ENCODE measurements at places on chromosomes 7 and 10.

- peak; percentile 41 for DNase-seq
These were observed 71.7 kb downstream of the ICA1 start for GRCh38 chr7:8190119-8190895.

GRCh38 chr10:34653530-34653929 is 161.6 kb downstream of the PARD3 start:
- DNase-seq = no peak

- DNase-seq = no peak
These were observed 37.1 kb downstream of the POLL start for GRCh38 chr10:101550965-101551364.

GRCh38 chr7:37740398-37740797 is 56.8 kb downstream of the GPR141 start:
- no peak for DNase-seq

DNA sequence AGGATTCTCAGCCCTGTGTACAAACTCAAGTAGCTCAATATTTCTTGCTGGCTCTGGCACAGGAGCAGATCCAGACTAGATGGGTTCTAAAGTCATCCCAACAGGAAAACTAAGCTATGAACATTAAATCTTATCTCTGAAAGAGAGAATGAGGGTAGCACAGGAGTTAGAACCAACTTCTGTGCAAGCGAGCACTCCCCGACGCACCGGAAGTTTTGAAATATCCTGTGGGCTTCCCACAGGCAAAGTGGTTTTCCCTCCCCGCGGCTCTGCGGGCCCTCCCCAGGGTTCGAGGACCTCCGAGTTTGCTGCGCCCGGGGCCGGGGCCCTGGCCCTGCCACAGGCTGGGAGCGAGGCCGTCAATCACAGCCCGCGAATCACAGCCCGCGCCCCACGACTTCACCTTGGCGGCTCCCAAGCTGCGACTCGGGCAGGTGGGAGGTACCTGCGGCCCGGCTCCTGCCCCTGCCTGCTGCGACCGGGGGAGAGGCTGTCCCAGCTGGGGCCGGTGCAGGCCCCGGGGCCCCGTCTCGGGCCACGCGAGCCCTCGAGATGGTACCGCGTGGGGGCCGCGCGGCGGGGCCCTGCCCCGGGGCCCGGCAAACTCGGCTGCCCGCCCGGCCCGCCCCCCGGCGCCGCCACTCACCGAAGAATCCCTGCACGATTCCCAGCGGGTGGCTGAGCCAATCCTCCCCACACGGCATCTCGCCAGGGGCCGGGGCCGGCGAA is 598 bp downstream of the MCMBP start:
- DNase-seq = peak; percentile 48

- DNase-seq = no peak
These were observed 49.5 kb upstream of the ZPBP start for GRCh38 chr7:50142425-50143017.

- no peak for DNase-seq
These were observed 62.7 kb upstream of the IGFBP3 start for GRCh38 chr7:45983720-45984255.

DNA sequence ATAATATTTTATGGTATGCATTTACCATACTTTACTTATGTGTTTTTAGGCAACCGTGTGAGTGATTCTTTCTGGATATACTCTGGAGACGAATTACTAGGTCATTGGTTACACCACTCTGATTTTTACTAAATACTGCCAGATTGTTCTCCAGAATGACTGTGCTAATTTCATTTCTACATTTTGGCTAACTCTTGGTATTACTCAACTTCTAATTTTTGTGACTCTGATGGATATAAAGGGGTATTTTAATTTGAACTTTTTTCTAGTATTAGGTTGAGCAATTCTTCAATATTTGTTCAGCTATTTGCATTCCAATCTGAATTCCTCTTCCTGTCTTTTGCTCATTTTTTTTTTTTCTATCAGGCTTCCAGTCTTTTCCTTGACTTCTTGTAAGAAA is 223.6 kb downstream of the MDFIC start:
- DNase-seq = no peak

GRCh38 chr7:3897430-3898372 is 596.6 kb downstream of the SDK1 start:
- DNase-seq = peak; percentile 22

GRCh38 chr7:17021205-17021604 is 139.4 kb upstream of the AGR3 start:
- DNase-seq = no peak

GRCh38 chr7:143305423-143306070 is 10.4 kb upstream of the CLCN1 start:
- DNase-seq = peak; percentile 72

DNA sequence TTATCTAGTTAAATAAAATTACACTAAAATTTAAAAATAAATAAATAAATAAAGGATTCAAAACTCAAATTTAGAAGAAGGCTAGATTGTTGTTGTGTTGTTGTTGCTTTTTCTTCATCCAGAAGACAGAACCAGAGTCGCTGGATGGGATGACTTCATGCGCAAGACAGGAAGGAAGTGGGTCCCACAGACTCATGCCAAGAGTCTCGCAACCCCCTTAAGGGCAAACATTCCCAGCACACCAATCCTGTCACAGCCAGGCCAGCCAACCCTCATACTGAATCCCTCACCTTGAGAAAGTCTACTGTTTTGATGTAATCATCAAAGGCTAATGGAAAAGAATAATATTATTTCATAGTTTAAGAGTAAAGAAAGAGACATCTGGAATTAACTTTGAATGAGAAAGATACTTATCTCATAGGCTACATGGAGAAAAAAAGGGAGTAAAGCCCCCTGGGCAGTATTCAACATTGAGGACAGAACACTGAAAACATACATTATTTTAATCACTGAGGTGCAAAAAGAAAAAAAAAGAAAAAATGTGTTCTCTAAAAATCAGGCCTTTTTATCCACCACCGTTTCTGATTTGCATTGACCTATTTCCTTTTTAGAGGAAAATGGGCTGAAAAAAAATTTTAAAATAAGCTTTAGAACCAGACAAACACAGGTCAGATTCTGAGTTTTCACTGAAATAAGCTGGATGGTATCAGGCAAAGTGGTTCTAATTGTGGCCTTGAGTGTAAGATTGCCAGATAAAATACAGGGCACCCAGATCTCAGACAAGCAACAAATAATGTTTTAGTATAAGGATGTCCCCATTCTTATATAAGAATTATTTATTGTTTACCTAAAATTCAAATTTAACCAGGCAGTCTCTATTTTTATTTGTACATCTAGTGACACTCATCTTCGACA is 826.5 kb downstream of the TNS3 start:
- no peak for DNase-seq

- DNase-seq = no peak
These were observed 95.8 kb downstream of the CAMK1D start for GRCh38 chr10:12444981-12445700.

- no peak for DNase-seq
These were observed 160.6 kb downstream of the FGFR2 start for GRCh38 chr10:121437596-121437995.

DNA sequence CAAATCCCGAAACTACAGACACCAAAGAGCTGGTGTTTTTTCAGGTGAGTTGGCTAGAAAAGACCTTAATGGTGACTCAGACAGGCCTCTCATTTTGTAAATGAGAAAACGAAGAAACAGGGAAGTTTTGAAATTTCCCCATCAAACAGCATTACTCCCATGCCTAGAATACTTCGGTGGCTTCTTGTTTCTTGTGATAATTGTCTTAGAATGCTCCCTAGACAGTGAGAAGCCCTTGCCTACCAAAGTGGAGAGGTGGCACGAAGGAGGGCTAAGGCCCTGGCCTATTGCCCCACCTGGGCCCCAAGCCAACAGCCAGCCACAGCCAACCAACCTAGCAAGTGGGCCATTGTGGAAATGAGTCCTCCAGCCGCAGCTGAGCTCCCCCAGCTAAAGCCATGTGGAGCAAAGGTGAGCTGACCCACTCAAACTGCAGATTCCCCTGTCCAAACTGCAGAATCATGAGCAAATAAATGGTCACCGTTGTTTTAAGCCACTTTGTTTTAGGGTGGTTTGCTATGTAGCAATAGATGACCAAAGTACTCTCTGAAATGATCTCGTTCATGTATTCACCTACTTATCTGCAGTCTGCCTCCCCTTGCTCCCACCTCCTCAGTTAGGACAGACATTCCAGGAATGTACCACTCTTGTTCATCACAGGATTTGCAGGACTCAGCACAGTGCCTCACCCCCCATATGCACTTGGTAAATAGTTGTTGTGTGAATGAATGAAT is 97.7 kb upstream of the FGFR2 start:
- DNase-seq = no peak

- no peak for DNase-seq
These were observed 1.1 kb downstream of the RSU1 start for GRCh38 chr10:16816171-16816570.

- no peak for DNase-seq
These were observed 327.5 kb upstream of the PHF14 start for GRCh38 chr7:10646194-10646593.

GRCh38 chr10:17059197-17059688 is 70.4 kb downstream of the CUBN start:
- no peak for DNase-seq

- no peak for DNase-seq
These were observed 2.6 kb upstream of the GATA3 start for GRCh38 chr10:8051851-8052257.

GRCh38 chr7:101273206-101273605 is 28.3 kb upstream of the FIS1 start:
- DNase-seq = no peak

DNA sequence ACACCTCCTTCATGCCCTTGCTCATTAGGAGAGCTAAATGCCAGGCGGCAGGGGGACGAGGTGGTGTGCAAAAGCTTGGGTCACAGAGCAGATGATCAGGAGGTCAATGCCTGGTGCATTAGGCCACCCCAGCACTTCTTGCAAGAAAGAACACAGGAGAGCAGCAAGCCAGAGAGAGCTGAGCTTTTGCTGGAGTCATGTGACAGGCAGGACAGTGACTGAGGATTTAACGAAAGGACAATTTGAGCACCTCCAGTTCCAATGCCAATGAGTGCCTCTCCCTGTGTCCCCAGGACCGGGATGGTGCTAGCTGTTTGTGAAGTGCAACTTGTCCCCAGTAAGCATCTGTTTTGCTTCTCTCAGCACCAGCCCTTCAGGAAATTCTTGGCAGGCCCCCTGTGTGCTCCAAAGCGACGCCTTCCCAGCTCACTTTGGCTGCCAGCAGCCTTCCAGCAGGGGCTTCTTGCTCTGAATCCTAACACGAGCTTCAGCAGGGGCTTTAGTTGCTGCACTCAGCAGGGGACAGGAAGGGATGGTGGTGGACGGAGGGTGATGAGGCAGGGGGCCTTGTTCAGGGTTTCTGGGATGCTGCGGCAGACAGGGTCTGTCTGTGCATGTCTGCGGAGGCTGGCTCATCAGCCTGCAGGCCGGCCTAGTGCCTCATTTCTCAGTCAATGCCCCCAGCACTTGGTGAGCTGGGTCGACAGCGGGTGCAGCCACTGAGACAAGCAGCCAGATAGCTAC is 368.1 kb downstream of the RPS24 start:
- DNase-seq = no peak

- no peak for DNase-seq
These were observed 225.3 kb upstream of the PRSS1 start for GRCh38 chr7:142523821-142524460.

- DNase-seq = no peak
These were observed 98.2 kb downstream of the KIF20B start for GRCh38 chr10:89799573-89799972.

GRCh38 chr7:90709501-90710465 is 113.7 kb downstream of the CDK14 start:
- DNase-seq = no peak

DNA sequence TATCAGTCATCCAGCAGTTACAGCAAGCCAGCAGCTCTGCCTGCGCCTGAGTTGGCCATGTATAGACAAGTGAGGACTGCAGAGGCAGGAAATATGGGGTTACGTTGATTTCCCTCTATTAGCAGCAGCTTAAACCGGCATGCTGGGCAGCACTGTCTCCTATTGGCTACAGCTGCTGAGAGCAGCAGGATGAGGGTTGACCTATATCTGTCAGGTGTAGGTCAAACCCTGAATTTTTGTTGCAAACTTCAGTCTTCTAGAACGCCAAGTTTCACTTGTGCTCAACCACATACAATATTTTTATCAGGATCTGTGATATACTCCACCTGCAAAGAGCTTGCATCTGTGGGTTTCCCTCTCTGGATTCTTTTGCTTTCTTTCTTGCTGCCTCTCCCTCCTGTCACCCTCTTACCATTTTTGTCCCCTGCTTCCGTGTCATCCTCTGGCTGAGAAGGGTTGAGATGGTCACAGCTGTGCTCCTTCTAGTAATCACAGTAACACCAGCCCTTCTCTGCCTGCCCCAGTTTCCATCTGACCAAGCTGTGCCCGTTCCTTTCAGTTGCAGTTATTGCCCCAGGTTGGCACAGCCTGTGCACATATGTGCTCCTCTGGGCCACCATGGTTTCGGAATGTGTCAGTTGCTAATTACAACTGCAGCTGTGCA is 23.8 kb upstream of the GLCCI1 start:
- DNase-seq = peak; percentile 17

GRCh38 chr7:27112361-27112760 is 9.9 kb upstream of the HOXA2 start:
- DNase-seq = no peak

DNA sequence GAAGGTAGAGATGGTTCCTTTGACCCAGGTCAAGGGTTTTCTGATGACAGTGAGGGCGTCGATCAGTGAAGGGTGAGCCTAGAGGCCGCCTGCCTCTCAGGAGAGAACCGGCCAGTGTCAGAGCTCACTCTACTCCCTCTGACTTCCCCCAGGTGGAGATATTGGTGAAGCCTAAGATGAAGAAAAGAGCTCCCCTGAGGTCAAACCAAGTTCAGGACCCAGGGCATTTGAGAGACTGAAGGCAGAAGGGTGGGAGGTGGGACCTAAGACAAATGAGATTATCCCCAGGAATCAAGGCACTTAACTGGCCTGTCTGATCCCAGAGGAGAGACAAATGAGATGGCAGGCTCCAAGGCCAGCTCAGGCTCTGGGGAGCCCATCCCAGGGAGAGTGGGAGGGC is 104.7 kb downstream of the CDH23 start:
- no peak for DNase-seq

GRCh38 chr10:116720241-116720643 is 22.1 kb downstream of the HSPA12A start:
- DNase-seq = no peak

- DNase-seq = no peak
These were observed 11.4 kb upstream of the CSGALNACT2 start for GRCh38 chr10:43126759-43127424.

DNA sequence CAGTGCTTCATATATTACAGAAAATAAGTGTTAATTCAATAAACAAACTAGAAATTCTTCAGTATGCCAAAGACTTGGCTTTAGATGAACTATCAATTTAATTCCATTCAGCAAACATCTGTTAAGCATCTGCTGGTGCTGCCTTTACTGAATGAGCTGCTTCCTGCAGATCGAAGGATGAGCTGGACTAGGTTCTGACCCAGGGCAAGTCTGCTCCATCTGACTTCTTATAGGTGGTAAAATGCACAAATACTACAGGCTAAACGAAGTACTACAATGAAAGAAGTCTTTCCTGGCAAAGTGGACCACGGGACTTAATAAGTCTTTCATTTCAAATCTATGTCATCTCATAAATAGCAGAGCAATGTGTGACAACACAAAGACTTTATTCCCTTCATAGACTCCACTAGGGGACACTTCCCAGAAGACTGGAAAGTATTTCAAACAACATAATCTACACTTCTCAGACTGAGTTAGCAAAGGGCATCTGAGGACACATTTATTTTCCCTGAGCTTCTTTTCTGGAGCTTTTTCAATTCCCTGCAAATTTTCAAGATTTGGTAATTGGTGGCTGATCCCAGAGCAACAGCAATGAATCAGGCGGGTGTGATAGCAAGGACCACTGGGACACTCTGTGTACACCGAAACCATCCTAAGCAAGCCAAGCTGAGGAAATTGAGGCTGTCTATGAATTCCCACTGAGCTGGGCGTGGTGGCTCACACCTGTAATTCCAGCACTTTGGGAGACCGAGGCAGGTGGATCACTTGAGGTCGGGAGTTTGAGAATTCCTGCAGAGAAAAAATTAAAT is 108.9 kb upstream of the FRMD4A start:
- DNase-seq = no peak

All from stimulated activated CD4-positive, alpha-beta T cell treated with anti-CD3 and anti-CD28 coated beads, Interleukin-12 subunit alpha, Interleukin-12 subunit beta, amount 100 ng/mL, for 4 hours (primary cell).